ENCODE measurements at places on chromosomes 3 and 15.
A peak's percentile ranks its signal among the peaks of the same experiment; 100 is the strongest.

GRCh38 chr15:74917676-74918075 is 11.0 kb upstream of the FAM219B start:
- DNase-seq = no peak

- no peak for DNase-seq
Measured at GRCh38 chr15:38650936-38651327, 86.3 kb upstream of the RASGRP1 start.

GRCh38 chr3:16828815-16829214 is 55.9 kb upstream of the PLCL2 start:
- peak; percentile 67 for DNase-seq

- no peak for DNase-seq
Measured at GRCh38 chr3:172766718-172767405, 16.3 kb downstream of the ECT2 start.

DNA sequence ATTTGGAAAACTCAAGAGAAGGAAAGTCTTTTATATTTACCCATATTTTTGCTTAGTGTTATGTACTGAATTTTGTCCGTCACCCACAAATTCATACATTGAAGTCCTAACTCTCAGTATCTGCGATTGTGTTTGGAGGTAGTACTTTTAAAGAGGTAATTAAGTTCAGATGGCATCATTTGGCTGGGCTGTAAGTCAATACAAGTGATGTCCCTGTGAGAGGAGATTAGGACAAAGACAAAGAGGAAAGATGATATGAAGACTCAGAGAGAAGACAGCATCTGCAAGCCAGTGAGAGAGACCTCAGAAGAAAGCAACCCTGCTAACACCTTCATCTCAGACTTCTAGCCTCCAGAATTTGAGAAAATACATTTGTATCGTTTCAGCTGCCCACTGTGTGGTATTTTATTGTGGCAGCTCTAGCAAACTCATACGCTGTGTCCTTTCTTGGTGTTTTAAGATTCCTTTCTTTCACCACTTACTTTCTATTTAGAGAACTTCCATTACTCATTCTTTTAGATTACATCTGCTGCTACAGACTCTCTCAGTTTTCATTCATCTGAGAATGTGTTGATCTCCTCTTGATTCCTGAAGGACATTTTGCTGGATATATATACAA is 17.0 kb downstream of the LRCH3 start:
- DNase-seq = no peak

GRCh38 chr3:196688349-196688748 is 23.7 kb downstream of the CEP19 start:
- DNase-seq = no peak

GRCh38 chr3:131738095-131738494 is 235.3 kb upstream of the MRPL3 start:
- no peak for DNase-seq

- DNase-seq = peak; percentile 28
Measured at GRCh38 chr3:105334138-105334882, 32.4 kb upstream of the ALCAM start.

- no peak for DNase-seq
Measured at GRCh38 chr15:60576515-60576914, 97.6 kb upstream of the ICE2 start.

- DNase-seq = no peak
Measured at GRCh38 chr15:34023907-34024306, 15.1 kb downstream of the AVEN start.

DNA sequence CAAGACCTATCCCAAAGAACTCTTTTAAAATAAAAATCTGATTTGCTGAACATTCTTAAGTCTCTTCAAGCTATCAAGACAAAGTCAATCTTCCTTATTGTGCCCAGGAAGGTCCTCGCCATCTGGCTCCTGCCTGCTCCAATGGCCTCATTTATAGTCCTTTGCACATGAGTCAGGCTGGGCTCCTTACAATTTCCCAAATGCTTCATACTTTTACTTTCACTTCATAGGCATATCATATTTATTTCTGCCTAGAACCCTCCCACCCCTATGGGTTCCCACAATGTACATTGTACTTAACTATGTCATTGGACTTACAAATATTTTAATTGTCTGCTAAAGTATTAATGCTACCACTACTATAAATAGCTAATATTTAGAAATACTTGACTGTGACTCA is 9.1 kb downstream of the THRB start:
- DNase-seq = no peak

DNA sequence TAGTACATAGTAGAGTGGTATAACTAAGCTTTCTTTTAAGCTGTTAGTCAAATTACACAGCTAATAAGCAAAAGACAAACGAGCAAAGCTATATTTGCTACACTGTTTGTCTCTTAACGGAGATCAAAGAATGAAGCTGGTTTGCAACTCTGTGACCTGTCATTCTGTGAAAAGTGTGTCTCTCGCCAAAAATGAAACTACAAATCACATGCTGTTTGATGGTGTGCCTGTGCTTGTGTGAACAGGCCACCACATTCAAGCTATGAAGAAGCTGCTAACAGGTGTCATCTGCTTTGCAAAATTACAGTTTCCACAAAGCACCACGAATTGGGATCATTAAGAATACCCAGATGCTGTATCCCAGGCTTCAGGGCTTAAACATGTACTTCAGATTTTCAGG is 667.8 kb upstream of the NAALADL2 start:
- DNase-seq = no peak

GRCh38 chr3:131729643-131730017 is 226.9 kb upstream of the MRPL3 start:
- DNase-seq = no peak

GRCh38 chr3:14814411-14814871 is 4.3 kb upstream of the FGD5 start:
- no peak for DNase-seq

DNA sequence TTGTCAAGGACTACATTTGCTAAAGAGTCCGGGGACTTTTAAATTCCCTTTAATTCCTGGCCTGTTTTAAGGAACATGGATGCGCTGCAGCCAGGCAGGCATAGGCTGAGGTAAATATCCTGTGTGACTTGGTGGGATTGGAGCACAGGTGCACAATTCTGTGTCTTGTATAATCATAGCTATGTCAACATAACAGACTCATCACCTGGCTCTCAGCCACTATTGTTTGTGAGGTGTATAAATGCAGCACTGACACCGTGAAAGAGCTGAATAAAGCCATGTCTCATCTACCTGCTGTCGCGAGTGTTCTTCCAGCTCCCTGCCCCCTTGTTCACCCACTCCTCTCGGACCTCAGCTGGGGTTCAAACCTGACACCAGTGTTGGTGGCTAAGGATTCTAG is 109.7 kb downstream of the MFSD1 start:
- DNase-seq = no peak

DNA sequence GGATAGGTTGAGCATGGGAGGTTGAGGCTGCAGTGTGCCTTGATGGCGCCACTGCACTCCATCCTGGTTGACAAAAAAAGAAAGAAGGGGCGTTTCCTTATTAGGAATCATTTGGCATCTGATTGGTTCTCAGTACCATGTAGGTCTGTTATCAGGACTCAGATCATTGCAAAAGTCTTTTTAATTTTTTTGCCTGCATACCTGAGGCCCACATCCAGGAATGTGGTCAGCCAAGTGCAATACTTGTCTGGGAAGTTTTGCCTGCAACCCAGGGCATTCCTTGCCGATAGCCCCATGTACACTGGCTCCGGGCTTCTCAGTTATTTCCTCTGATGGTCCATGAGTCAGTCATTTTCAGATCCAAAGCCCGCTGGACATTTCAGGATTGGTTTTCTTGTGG is 50.1 kb upstream of the CRTC3 start:
- DNase-seq = no peak

DNA sequence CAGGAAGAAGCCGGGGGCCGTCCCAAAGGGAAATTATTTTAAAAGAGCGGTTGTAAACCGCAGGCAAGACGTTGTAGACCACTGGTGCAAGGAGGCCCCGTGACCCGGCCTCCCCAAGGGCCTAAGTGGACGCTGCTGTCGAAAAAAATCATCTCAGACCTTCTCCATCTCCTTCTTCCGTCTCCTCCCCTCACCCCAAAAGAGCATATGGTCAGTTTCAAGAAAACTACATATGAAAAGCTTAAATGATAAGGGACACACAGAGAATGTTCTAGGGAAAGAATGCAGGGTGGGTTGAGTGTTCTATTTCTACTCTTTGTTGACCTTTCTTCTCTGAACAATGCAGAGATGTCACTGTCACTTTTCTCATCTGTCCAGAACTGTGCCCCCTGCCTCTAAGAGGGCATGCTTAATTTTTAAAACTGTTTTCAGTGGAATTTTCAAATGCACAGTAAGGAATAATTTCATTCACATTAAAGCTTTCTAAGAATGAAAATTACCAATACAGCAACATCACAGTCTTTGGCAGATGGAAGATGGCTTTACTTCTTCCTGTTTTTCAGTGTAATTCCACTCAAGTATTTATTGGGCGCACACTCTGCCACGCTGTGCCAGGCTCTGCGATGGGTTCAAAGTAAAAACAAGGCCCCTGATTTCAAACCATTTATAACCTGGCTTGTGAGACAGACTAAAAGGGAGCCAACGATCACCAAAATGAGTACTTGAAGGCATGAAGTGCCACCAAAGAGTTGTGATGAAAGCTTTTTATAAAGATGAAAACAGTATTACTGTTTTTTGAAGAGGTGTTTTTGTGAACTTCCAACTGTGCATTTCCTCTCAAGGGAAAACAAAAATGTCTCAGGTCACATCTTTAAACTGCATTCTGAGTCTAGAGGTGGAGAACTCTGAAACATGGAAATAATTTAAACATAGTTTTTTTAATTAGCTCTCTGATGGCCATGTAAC is 891 bp upstream of the TOP2B start:
- DNase-seq = no peak

DNA sequence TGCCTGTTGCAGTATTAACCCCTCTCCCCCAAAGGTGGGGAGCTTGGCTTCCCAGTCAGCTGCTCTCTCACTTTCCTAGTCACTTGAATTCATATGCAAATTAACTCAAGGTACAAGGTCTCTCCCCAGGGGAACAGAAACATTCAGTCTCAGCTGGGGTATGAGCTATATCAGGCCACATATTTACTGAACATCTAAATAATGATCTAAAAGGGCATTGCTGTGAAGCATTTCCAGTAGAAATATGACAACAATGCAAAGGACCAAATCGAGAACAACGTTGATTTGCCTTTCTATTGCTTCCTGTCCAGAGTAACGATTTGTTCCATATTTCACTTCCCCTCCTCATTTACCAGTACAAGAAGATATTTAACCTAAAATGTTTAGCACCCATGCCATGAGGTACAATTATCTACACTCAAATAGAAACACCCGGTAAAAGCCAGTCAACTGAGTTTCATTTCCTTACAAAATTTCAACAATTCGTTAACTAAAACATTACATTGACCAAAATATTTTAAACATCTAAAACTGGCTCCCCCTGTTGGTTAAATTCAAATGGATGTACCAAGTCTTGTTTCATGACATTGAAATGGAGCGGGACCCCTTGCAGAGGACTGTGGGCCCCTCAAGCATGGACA is 36.5 kb upstream of the KLHL6 start:
- no peak for DNase-seq

- DNase-seq = no peak
Measured at GRCh38 chr15:84755736-84756527, 7.5 kb downstream of the ZNF592 start.

DNA sequence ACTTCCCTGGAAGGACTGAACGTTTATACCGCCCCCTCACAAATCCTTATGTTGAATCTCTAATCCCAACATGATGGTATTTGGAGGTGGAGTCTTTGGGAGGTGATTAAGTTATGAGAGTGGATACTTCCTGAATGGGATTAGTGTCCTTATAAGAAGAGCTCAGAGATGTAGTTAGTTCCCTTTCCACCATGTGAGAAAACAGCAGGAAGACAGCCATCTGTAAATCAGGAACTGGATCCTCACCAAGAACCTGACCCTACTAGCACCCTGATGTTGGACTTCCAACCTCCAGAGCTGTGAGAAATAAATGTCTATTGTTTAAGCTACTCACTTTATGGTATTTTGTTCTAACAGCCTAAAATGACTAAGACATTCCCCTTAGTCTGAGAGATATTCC is 33.3 kb upstream of the SACM1L start:
- DNase-seq = no peak

DNA sequence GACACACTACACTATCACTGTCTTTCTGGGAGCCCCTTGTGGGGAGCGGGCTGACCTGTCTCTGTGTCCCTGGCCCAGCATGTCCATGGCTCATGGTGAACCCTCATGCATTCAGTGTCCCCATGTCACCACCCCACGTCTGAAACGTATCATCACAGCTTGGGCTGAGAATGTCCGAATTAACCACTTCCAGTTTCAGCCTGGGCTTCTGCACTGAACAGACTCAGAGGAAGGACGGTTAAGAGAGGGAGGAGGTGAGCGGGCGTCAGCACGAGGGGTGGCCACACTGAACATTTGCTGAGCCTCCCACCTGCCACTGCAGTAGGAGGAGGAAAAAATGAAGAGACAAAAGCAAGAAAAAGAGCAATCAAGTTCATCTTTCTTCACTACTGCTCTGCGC is 30.5 kb downstream of the ATP2B2 start:
- no peak for DNase-seq

DNA sequence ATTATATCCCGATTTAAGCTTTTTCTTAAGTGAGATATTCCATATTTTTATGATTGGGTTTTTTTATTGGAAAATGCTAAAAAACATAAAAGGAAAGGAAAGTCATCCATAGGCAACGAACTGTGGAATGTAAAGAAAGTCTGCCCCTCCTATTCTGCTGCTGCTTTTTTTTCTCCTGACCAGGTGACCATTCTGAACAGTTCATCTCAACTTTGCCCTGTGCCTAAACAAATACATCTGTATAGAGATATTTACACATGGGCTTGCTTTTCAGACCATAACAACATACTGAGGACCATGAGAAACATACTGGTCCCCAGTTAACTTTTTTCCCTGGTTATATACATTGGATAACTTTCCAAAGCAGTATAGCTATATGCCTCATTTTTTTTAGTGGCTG is 18.9 kb upstream of the MLF1 start:
- DNase-seq = no peak

All from foreskin melanocyte (primary cell).